ENCODE measurements at places on chromosomes 4 and X.

- DNase-seq, result peak; percentile 18
Observed at GRCh38 chr4:78644744-78645330, 93.3 kb downstream of the ANXA3 start.

- DNase-seq, result no peak
Observed at GRCh38 chr4:176333076-176333475, 13.3 kb downstream of the SPCS3 start.

GRCh38 chrX:37677243-37677642 lies 8.3 kb upstream of the XK start:
- DNase-seq, result no peak

DNA sequence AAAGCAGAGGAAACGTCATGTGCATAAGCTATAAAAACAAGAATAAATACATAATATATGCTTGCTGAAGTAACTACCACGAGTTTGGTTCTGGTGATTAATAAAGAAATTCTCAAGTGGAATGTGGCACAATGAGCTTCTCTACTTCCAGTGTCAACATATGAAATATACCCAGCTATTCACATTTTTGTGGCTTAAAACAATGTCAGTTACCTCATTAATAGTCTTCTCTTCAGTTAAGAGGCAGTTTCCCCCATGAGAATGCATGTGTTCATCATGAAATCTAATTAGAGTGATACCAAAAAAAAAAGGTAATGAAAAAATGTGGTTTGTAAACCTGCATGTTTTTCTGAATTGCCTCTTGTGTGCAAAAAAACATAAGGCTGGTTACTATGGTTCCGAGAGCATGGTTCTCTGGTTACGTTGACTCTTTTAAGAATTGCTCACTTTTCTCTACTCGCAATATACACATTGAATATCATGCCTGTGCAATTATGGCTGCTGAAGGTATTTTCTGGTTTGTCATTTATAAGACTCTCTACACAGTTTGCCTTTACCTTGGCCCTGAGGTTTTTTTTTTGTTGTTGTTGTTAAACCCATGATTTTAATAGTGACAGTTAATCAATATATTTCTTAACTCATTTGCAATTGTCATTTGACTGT lies 108.2 kb downstream of the PCDH7 start:
- DNase-seq, result no peak

- no peak for DNase-seq
Observed at GRCh38 chr4:162847945-162848549, 318.6 kb downstream of the NAF1 start.

DNA sequence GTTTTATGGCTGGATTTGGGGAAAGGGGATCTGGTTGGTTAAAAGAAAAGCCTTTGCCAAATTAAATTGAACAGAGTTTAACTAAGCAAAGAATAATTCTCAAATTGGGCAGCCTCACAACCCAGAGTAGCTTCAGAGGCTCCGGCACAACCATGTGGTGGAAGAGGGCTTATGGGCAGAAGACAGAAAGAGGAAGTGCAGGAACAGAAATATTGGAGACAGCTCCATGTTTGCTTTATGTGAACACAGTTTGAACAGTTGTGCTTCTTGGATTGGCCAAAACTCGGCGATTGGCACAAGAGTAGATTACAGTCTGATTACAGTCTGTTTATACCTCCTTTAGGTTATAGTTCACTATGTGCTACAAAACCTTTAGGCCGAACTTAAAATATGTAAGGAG lies 562.7 kb downstream of the TRIML1 start:
- no peak for DNase-seq

DNA sequence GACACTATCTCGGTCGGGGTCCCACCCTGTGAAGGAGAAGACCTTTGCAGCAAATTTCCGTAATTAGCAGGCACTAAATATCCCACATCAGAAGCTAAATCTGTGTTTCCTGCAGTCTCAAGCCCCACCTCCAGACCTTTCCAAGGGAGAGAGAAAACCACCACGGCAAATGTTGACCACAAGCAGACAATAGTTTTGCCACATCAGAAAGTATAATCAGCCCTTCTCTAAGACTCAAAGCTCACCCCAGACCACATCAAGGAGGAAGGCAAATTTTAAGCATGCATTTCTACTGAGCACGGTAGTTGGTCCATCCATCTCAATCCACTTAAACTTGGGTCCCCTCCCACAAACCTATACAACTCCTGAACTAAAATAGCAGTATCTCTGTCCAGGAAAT lies 398.5 kb downstream of the GPM6A start:
- no peak for DNase-seq

- DNase-seq, result no peak
Observed at GRCh38 chr4:16018841-16019240, 55.9 kb upstream of the FGFBP2 start.

DNA sequence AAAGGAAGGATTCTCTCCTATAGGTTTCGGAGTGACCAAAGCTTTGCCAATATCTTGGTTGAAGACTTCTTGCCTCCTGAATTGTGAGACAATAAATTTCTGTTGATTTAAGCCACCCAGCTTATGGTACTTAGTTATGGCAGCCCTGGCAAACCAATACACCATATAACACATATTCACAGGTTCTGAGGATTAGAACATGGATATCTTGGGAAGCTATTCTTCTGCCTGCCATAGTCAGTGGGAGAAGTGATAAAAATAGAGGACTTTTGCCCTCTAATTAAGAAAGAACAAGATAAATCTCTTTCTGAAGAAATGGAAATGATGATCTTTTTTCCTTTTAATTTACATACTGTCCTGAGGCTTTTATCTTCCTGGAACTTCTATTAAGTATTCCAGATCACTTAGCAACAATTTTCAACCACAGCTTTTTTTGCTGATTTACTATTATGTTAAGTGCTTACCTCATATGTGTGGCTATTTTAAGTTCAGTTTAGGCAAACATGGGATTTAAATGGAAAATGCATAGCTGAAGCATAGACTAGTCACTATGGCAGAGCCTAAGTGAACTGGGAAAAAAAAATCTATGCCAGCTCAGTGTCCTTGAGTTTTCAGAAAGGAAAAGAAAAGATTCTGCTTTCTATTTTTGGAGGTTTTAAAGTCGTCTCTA lies 381.7 kb downstream of the STPG2 start:
- DNase-seq, result no peak

GRCh38 chr4:185885075-185885474 lies 73.1 kb upstream of the SORBS2 start:
- no peak for DNase-seq
